T-helper 2 cell treated with Interferon-gamma antibody and Interleukin-4, amounts not matched to agents 5 μg/mL and 100 μg/mL, for 36 hours (primary cell): ENCODE measurements at places on chromosomes 3 and 15.

DNA sequence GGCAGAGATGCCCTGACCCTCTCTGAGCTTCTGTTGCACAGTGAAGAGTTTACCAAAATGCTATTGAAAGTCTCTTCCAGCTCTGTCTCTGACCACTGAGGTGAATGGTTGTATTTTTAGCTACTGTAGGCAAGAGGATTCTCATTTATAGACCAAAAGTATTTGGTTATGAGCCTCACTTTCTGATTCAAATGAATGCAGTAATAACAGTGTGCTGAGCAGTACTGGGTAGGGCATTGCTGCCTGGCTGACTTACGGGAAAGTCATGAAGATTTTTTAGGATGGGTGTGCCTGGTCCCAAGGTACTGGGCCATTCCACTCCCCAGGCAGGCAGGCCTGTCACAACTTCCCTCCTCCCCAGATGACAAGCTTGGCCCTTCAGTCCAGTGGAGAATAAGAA is 15.5 kb downstream of the PLA1A start:
- DNase-seq, result no peak

DNA sequence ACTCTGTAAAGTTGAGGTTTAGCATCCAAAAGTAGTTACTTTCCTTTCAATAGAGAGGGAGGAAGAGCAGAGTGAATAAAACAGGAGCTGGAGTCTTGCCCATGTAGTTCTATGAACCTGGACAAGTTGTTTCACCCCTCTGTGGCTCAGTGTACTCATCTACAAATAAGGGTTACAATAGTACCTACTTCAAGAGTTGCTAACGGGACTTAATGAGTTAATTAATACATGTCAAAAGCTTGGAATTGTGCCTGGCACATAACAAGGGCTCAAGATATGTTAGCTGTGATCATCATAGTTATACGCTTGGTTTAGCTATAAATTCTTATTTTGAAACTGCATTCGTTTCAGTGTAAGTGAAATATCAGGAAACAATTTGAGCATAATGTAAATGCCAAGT is 388.5 kb upstream of the THBS1 start:
- DNase-seq, result no peak

DNA sequence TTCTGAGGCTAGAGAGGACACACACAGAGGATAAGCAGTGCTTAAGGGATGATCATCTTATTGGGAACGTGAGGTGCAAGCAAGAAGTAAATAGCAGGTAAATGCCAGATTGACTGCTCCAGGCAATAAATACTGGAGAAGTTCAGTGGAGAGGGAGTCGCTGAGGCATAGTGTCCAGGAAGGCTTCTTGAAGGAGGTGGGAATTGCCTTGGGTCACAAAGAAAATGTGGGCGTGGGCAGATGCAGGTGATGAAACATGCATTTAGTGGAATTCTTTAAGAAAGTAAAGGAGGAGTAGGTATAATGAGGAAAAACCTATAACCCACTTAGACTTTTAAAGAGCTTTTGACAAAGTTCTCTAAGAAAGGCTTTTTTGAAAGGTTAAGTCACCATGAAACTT is 7.4 kb upstream of the SEMA5B start:
- no peak for DNase-seq

- DNase-seq, result no peak
These were observed 785 bp upstream of the MYRIP start for GRCh38 chr3:39808467-39809180.

DNA sequence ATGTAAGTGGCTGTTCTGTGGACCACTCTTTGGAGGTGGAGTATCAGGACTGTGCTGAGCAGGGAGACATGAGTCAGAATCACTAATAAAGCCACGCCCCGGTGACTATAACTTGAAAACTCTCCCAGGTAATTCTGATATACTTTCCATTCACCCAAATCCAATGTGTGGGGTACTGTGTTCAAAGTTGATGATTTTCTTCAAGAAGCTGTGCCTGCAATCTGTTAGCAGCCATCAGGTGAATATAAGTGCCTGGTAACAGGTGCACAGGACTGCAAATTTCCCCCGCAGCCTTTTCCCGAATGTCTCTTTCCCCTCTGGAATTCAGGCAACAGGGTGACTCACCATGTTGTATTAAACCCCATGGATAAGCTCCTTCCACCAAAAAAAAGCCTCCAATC is 17.0 kb downstream of the MAGI1 start:
- DNase-seq, result no peak

DNA sequence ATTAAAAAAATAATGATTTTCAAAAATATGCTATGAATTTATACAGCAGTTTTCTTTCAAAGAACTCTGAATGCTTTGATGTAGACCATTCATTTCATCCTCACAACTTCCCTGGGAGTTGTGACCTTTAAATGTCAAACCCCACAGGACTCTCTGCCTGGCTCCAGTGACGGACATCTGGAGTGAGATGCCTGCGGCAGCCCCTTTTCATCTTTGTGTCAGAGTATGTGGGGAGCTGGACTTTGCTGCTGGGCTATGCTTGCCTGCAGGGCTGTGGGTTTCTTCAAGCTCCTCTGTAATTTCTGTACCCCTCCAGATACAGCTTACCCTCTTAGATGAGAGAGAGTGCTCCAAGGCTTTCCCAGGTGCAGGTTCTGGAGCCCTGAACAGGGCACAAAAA is 70.6 kb upstream of the RASGRP1 start:
- no peak for DNase-seq

DNA sequence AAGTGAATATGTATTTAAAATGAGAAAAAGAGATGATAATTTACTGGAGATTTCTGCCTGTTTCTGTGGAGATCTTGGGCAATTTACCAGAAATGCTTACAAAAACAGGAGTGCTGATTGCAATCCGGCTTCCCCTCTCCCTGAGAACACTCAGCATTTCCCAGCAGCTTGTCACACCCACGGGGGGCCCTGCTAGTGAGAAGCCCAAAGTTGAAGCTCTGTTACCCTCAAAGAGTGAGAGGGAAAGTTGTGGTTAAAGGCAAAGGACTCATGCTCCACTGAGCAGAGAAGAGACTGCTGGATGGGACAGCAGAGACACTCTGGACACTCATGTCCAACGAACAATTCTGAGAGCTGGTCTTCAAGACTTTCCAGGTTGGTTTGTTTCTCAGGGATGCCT is 2.9 kb downstream of the MCTP2 start:
- peak; percentile 72 for DNase-seq

DNA sequence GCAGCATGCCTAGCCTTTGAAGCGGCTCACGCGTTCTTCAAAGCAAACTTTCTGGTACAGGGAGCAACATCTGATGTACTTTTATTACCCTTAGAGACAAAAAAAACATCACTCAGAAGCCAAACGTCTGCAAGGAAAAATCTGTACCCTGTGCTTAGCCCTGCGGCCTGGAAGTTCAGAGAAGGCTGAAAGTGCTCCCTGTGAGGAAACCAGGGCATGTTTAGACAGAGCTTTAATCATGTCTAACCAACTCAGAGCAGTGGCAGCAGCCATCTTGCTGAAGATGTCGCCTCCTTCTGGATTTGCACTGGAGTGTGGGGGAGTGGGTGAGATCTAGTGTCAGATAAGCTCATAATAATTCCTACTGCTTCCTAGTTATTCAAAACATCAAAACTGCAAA is 170.4 kb downstream of the P3H2 start:
- no peak for DNase-seq

DNA sequence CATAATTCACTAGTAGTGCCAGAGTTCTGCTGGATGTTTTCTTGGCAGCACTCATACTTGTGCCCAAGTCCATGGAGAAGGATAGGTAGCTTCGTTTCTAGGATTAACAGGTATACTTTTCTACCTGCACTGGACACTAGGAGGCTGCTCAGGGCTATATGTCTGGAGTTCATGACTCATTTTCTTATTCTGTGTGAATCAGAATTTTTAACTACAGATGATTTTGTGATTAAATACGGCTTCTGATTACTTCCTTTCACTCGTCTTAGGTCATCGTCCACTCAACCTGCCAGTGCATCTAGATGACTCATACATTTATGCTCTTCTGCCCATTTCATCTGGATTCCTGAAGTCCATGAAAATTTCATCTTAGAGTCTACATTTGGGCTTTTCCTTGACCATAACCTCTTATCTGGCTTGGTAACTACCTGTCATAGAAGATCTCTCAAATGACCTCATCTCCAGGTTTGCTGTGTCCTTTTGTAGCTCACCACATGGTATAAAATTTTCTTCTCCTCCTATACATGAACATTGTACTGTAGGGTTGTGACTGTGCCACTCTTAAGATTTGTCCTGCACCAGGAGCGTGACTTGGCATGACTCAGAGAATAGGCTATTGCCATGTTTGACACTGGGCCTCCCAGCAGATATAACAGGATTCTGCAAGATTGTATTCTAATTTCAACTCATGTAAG is 66.7 kb upstream of the GCSAM start:
- DNase-seq, result no peak
